Activated CD8-positive, alpha-beta memory T cell treated with anti-CD3 and anti-CD28 coated beads, Interleukin-2, amount 50 U/mL, for 4 hours (primary cell): ENCODE measurements at places on chromosomes 5 and 9.

DNA sequence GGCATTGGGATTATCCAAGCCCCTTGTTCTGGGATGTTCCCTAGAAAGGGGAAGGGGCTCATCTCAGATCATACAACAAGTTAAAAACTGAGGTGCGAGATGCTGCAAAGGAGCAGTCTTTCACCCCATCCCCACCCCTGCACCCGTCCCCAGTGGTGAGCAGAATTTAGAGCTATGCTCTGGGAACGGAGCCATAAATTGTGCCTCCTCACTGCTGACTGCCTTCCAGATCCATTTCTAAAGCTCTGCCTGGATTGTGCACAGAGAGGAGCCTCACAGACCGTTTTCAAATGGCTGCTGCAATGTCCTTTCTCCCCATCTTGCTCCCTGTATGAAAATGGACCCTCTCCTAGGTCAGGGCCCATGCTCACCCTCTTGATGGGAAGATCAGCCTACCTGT, 8.3 kb downstream of the SLC25A48 start:
- DNase-seq: no peak

DNA sequence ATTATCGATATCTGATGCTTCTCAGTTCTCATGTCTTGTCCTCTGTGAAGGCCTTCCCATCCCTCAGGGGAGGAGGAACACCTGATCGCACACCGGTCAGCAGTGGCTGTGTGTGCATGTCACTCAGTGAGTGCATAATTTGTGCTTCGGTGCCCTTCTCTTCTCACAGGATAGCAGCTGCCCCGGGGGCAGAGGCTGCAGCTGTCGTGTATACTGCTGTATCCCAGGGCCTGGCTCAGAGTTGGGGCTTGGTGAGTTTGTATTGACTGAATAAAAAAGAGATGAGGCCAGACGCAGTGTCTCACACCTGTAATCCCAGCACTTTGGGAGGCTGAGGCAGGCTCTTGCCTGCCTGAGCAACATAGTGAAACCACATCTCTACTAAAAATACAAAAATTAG, 49.7 kb upstream of the NCS1 start:
- no peak for DNase-seq

- DNase-seq: no peak
Measured at GRCh38 chr5:89302102-89302891, 419.3 kb upstream of the MEF2C start.

DNA sequence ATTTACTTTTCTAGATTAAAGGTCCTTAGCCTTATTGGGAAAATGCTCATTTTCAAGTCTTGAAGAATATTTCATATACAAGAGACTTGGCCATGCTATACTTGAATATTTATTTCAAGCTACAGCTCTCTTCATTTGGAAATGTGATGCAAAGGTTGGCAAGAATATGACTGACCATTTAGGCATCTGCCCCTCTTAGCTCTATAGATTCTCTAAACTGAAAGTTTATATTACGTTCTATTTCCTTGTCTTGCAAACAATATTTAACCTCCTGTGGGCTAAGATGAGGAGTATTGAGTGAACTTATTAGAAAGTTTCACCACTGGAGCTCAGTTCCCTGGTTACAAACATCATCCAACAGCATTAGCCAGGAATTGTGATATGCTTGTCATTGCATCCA, 593.1 kb downstream of the MAT2B start:
- DNase-seq: no peak

DNA sequence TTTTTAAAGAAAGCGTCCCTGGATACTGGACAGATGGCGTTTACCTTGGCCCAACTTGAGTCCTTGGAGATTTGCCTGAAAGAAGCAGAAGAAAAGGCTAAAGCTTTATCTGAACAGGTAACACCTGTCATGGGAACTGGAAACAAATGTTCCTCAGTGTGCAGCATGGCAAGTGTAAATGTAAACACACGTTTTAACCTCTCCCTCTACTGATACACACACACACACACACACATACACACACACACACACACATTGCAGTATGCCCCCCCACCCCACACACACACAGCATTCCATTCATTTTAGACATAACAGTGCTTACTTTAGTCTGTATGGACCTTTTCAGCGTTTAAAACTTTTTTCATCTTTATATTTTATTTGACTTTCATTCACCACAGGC, 51.1 kb downstream of the CCDC192 start:
- DNase-seq: no peak

DNA sequence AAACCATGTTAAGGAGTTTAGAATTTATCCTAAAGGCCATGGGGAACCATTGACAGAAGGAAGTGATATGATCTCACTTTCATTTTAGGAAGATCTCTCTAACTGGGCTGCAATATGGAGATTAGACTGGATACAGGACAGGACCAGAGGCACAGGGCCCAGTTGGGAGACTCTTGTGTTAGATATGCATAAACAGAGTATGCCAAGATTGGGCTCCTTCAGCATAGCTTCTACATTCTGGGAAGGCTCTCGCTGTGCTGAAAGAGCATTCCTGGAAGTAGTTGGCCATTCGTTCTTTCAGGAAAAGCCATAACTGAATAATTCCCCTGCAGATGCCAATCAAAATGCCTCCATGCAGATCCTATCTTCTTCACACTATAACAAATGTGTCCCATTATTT, 204.5 kb downstream of the CWC27 start:
- DNase-seq: no peak

GRCh38 chr5:52880541-52880940, 92.8 kb downstream of the ITGA1 start:
- no peak for DNase-seq

DNA sequence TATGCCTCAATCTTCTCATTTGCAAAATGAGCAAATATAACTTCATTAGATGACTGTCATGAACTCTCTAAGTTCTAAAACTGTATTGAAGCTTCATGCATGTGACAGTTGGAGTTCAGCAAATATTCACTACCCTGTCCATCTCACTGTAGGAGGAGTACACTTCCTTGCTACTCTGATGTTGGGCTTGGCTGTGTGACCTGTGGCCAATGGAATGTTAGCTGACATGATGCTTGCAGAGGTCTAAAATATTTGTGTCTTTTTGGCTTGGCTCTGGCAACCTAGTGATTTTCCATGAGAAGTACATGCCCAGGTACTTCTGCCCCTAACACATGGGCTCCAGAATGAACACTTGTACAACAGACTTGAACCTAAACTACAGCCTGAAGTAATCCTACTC, 203.1 kb upstream of the ANKH start:
- DNase-seq: no peak

DNA sequence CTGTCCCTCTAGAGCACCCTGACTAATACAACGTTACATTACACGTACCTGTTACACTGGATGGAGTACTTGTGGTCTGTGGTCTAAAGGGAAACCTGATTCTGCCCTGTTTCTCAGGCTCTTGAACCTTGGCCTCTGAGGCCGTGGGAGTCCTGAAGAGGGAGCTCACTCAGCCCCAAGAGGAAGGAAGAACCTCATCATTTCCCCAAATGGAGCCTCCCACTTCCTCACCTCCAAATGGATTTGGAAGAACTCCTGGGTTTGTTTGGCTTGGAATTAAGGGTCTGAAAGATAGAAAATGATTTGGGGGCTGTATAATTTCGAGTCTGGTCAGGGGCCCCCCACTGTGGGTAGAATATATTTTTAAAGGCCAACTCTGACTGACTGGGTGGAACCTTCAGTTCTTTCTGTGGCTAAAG, 200.2 kb downstream of the SEMA6A start:
- DNase-seq: no peak

DNA sequence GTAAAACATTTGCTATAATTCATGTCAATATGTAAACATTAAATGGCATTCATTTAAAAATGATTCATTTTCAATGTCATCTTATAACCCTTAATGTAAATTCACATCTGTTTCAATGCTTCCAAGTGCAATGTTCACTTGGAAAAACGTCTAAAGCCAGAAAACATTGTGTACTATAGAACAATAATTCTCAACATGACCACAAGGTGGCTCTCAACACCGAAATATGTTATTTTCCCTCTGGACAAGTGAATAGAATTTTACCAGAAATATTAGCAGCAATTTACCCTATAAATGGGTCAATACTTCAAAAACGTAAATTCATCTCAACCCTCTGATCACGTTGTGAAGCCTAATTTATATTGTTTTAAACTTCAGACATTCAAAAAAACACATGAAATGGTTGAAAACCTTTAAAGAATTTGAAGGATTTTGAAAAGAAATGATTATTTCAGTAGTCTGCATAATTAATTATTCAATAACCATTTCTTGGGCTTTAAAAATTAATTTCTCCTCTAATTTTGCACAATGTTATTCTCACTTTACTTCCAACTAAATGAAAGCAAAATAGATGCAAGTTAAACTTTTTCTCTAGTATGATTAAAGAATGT, 11.0 kb downstream of the CDH10 start:
- no peak for DNase-seq

GRCh38 chr5:165325221-165325620, 1819.8 kb downstream of the MAT2B start:
- no peak for DNase-seq

- DNase-seq: no peak
Measured at GRCh38 chr9:6229619-6230018, 14.0 kb downstream of the IL33 start.

DNA sequence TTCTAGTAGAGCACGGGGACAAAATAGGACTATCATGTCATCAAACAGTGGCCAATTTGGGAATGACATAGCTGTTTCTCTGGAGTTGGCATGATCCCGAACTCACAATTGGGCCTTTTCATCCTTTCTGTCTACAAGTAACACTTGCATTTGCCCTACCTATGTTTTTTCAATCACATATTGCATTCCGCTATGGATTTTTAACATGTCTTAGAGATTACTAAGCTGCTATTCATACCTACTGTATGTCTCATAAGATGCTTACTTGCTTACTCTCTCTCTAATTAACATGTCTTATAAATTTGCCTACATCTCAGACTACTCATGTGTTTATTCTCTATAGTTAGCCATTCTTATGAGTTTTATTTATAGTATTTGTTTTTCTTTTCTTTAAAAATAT, 341.2 kb upstream of the CTNND2 start:
- DNase-seq: no peak

- DNase-seq: no peak
Measured at GRCh38 chr5:94759961-94760360, 141.5 kb downstream of the SLF1 start.

DNA sequence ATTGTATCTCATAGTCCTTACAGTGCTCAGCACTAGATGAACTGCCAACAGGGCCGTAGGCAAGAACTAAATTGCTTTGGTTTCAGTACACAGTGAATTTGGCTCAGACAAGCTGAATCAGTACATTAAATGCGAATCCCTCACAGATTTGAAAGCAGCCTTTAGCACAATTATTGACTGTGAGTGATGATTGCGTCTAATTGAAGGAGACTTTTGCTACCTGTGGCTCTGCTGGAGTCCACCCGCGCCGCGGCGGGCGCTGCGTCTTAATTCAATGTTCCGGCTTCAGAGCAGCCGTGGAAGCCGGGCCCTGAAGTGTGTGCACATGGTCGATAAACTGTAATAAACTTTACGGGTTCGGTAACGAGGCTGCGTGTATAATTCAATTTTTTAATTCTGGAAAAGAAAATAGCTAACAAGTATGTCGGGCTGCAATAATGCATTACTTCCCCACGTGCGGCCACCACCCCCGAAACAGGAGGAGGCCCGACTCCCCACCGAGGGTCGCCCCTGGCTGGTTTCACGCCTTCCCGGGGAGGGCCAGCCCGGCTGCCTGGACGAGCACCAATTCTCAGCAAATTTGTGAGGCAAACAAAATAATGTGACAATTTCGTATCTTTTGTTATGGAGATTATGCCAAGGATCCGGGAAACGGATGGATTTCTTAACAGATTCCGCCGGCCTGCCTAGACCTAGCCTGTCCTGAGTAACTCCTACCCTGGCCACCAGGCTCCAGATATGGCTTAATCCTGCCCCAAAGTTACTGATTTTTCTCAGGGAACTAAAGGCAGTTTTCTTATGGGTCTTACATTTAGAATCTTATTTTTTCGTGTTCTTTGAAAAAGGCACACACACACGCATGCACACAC, 269.4 kb upstream of the IRX1 start:
- DNase-seq: no peak

- DNase-seq: no peak
Measured at GRCh38 chr9:122835313-122835731, 6.9 kb upstream of the PDCL start.

DNA sequence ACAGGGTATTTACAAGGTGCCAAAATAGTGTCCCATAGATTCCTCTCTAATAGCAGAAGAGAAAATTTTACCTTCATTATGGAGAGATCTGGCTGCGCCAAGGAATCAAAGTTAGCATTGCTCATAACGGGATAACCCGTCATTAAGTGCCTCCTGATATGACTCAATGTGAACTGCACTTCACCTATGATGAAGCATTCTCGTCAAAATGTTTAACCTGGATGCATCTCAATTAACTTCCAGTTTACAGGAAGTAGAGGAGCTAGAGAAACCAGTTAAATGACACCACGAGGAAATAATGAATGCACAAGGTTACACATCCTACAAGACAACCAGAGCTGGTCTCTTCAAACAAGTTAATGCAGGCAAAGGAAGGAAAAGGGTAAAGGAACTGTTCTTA, 17.2 kb downstream of the FBXW11 start:
- no peak for DNase-seq

GRCh38 chr5:104266161-104266560, 703.6 kb upstream of the NUDT12 start:
- no peak for DNase-seq

GRCh38 chr5:134511796-134512660, 13.4 kb upstream of the JADE2 start:
- DNase-seq: no peak

DNA sequence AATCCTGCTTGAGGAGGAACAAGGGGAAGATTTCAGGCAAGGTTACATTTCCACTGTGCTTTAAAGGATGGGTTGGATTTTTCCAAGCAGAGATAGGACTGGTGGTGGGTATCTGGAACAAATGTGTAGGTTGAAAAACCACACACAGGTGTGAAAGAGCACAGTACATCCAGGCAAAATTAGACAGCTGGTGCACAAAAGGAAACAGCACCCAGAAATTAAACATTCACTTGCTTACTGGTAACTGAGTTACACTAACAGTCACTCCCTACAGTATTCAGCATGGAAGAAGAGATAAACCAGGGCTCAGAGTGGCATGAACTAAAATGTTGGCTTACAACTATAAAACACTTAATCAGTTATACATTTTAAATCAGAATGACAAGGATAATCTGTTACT, 81.5 kb upstream of the RASEF start:
- no peak for DNase-seq

DNA sequence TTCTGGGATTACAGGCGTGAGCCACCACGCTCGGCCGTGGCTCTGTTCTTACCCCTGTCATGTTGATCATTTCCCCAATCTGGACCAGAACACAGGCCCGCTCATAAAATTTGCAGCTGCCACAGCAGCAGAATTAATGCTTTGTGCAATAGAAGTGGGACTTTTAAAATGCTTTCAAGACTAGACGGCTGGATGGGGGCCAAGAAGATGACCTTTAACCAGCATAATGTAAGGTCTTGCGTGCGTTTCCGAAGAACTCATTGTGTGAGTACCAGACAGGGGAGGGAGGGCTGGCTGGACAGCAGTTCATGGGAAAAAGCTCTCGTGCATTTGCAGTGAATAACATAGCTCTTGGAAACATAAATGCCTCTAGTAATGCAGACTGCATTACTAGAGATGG, 3.5 kb upstream of the WDR38 start:
- DNase-seq: no peak

- no peak for DNase-seq
Measured at GRCh38 chr9:108191065-108191464, 664.7 kb downstream of the ACTL7B start.
